ENCODE measurements at places on chromosomes 11 and 22. TPM values are rescaled to one million over a fixed set of nuclear protein-coding genes. Genes with fewer than 3 reads are reported as not detected.

Gene BTG4
- not detected for total RNA-seq

Gene TCF20
- 30.4 TPM for total RNA-seq

Gene OR52I2
- total RNA-seq = not detected

DNA sequence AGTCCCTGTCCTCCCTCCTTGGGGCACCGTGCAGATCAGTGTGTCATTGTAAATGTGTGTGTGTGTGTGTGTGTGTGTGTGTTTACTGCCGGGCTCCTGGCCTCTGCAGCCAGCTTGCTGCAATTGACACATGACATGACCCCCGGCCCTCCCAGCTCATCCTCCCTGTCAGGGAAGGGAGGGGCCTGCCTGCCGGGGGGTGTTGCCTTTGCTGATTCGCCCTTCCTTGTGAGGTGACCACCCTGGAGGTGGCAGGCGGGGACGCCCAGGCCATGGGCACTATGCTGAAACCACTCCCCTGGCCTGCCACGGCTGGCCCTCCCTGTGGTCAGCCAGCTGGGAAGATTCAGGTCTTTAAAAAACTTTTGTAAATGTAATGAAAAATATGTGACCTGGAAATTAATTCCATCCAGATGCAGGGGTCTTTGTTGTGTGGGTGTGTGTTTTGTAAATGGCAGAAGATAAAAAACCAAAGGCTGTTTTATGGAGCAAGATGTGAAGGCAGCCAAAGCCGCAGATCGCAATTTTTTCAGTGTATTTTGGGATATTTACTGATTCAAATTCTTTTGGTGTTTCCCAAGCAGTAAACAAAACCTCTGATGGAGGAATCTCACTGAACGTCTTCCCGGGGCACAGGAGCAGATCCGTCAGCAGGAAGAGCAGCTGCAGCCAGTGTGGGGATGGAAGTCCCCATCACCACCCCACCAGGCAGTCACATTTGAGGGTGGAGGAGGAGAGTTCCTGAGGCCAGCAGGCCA, 23.2 kb downstream of the SHISAL1 start:
- DNase-seq = no peak
- H3K4me1 ChIP-seq = peaks cover 12% of the 10 kb centered on the region
- no peak overlapping the region for H3K4me3 ChIP-seq
- H3K27ac ChIP-seq = no peak overlapping the region

GRCh38 chr22:50367778-50368500, 24.8 kb downstream of the PPP6R2 start:
- H3K27ac ChIP-seq = no peak overlapping the region
- peaks cover 30% of the 10 kb centered on the region for H3K4me1 ChIP-seq
- H3K36me3 ChIP-seq = peaks cover 6% of the 10 kb centered on the region
- DNase-seq = no peak
- no peaks in the 10 kb centered on the region for H3K27me3 ChIP-seq
- no peak overlapping the region for H3K4me3 ChIP-seq

DNA sequence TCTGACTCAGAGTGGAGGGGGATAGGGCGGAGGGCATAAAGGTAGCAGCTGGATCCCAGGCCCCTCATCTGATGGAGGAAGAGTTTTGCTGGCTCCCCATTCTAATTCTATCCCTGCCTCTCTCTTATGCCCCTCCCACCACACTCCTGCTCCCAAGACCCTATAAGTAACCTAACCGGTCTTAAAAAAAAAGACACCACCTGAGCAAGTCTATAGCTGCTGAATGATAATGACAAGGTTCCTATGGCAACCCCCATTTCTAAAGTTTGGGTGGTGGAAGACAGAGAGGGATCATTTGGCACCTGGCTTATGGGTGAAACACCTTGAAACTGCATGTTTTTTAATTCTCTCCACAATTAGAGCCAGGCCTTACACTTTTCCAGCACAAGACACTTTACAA, 69.6 kb downstream of the LARGE1 start:
- H3K4me3 ChIP-seq = no peak overlapping the region
- no peak overlapping the region for H3K27ac ChIP-seq
- H3K4me1 ChIP-seq = peaks cover 43% of the 10 kb centered on the region

DNA sequence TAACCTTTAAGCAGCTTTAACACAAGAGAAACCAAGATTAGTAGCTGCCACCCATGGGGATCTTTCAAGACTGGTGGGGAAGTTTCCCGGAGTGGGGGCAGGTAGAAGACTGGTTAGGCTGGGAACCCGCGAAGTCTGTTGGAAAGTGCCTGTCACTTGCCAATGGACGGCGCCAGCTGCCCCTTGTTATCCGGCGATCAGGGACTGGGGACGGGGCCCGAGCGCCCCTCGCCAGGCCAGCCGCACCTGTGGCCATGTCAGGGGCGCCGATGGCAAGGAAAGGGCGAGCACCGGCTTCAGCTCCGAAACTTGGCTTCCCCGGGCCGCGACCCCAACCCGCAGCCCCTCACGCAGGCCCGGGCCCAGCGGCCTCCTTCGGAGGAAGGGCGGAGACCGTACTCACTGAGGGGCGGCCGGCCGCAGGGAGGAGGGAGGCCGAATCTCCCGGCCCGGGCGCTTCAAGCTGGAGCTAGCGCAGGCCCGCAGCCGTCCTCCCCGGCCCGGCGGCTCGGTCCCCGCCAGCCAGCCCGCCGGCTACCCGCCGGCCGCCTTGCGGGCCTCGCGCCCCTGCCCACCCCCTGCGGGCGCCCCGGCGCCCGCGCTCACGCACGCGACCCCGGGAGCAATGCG, 539 bp downstream of the EIF4ENIF1 start:
- H3K36me3 ChIP-seq = peaks cover 4% of the 10 kb centered on the region
- peak overlapping the region; percentile 62 for H3K27ac ChIP-seq
- DNase-seq = no peak
- H3K4me1 ChIP-seq = peaks cover 31% of the 10 kb centered on the region
- peak overlapping the region; percentile 89 for H3K4me3 ChIP-seq

GRCh38 chr22:48899523-48900326, 927.9 kb downstream of the BRD1 start:
- DNase-seq = no peak
- no peak overlapping the region for H3K4me3 ChIP-seq
- H3K36me3 ChIP-seq = 0 out of 2 replicates have a peak, but pooled peaks cover 4% of the 10 kb centered on the region
- no peaks in the 10 kb centered on the region for H3K27me3 ChIP-seq
- H3K27ac ChIP-seq = no peak overlapping the region

DNA sequence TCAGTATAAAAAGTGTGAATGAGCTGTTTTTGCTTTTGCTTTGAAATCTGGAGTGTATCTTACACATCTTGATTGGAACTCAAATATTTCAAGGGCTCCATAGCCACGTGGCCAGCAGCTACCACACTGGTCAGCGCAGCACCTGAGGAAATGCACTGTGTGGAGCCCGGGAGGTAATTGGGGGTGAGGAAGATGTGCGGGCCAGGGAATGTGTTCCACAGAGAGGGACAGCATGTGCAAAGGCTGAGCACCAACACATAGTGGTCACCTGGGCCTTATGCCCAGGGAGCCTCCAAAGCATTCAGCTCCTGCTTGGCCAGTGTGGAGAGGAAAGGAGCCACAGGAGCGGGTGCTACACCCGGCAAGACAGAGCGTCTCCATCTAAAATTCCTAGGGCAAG, 20.8 kb downstream of the RELT start:
- no peaks in the 10 kb centered on the region for H3K36me3 ChIP-seq
- DNase-seq = no peak
- no peak overlapping the region for H3K4me3 ChIP-seq
- peaks cover 32% of the 10 kb centered on the region for H3K4me1 ChIP-seq
- no peak overlapping the region for H3K27ac ChIP-seq
- H3K27me3 ChIP-seq = peaks cover 11% of the 10 kb centered on the region

GRCh38 chr11:12359761-12360160, 17.6 kb upstream of the PARVA start:
- DNase-seq = peak; percentile 25
- no peaks in the 10 kb centered on the region for H3K36me3 ChIP-seq
- H3K4me3 ChIP-seq = no peak overlapping the region
- H3K27ac ChIP-seq = no peak overlapping the region

DNA sequence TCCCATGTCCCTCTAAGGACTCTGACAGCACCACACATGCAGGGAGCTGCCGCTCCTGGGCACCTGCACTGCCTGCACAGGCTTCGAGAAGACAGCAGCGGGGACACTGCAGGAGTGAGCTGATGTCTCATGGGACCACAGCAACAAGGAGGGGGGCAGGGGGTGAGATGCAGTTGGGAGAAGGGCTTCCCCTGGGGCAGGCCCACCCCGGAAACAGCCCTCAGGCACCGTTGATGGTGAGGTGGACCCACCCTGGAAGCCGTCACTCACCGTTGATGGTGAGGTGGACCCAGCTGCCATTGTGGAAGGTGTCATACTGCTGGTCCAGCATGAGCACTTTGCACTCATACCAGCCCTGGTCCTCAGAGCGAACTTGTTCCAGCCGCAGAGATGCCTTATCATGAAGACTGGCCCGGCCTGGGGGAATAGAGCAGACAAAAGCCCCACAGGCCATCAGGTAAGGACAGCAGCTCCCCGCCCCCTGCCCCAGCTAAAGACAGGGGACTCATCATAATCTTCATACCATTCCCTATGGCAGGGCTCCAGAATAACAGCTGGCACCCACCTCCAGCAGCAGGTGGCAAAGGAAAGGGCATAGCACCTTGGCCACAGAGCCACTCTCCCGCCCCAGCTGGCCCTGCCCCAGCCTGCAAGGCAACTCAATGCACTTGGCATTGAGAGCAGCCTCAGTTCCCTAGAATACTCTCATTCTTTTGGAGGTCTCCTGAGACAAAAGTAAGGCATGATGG, 12.6 kb downstream of the IGSF9B start:
- DNase-seq = no peak
- no peaks in the 10 kb centered on the region for H3K4me1 ChIP-seq
- H3K27me3 ChIP-seq = peaks cover 18% of the 10 kb centered on the region
- no peak overlapping the region for H3K27ac ChIP-seq

DNA sequence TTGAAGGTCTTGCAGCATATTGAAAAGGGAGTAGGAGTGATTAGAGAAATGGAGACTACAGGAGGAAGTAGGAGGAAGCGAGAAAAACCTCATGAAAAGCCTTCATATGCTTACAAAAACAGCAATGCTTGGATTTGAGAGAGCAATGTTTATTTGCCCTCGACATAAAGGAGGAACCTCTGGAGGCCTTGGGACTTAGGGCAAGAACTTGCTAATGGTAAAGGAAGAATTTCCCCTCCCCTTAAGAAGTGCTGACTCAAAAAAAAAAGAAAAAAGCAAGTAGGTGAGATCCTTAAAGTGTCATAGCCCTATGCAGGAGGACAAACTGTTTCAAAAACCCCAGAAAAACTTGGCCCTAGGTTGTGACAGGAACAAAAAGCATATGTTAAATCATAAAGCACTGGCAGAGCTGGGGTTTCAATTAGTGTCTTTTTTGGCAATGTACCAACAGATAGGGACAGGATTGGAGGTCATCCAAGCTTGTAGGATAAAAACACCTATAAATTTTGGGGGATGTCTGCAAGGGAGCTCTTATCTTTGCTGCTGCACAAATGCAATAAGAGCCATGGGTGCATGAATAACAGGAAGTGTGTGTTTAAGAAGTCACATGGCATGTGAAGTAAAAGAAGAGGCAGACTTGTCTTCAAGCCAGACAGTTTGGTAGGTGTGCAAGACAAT, 4.9 kb downstream of the GLYAT start:
- H3K27ac ChIP-seq = no peak overlapping the region
- no peak for DNase-seq
- H3K4me3 ChIP-seq = no peak overlapping the region
- H3K36me3 ChIP-seq = no peaks in the 10 kb centered on the region
- H3K27me3 ChIP-seq = peaks cover 3% of the 10 kb centered on the region

DNA sequence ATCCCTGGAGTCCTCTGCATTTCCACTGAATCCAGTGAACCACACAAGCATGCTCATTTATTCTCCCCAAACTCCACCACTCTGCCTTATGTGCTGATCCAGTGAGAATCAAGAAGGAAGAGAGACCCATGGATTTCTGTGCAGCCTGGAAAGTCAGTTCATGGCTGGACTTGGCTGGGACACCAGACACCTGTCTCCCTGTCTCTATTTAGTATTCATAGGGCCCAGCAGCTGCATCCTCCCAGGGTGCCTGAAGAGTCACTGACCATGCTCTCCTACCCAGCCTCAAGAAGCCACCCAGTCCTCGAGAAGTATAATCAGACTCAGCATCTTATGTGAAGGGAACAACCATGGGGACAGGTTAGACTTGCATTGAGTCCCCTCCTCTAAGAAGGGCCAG, 83.2 kb downstream of the ZNF280B start:
- no peak for DNase-seq
- H3K27me3 ChIP-seq = peaks cover 29% of the 10 kb centered on the region
- H3K36me3 ChIP-seq = no peaks in the 10 kb centered on the region
- H3K4me1 ChIP-seq = no peaks in the 10 kb centered on the region
- H3K4me3 ChIP-seq = no peak overlapping the region
- H3K27ac ChIP-seq = no peak overlapping the region

DNA sequence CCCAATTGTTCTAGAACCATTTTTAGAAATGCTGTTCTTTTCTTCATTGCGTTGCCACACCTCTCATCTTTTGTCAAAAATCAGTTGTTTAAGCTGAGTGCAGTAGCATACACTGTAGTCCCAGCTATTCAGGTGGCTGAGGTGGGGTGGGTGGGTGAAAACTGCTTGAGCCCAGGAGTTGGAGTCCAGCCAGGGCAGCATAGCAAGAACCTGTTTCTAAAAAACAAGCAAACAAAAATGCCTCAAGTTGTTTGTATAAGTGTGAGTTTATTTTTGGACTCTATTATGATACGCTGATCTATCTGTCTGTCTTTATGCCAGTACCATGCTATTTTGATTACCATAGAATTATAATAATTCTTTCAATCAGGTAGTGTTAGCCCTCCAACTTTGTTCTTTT, 62.5 kb upstream of the RRM1 start:
- no peak overlapping the region for H3K27ac ChIP-seq
- H3K36me3 ChIP-seq = peaks cover 4% of the 10 kb centered on the region
- H3K4me3 ChIP-seq = no peak overlapping the region

GRCh38 chr11:46918788-46919513, 601 bp upstream of the LRP4 start:
- no peak for DNase-seq
- no peaks in the 10 kb centered on the region for H3K36me3 ChIP-seq
- H3K4me3 ChIP-seq = peak overlapping the region; percentile 80
- peaks cover 56% of the 10 kb centered on the region for H3K4me1 ChIP-seq
- peak overlapping the region; percentile 91 for H3K27ac ChIP-seq

DNA sequence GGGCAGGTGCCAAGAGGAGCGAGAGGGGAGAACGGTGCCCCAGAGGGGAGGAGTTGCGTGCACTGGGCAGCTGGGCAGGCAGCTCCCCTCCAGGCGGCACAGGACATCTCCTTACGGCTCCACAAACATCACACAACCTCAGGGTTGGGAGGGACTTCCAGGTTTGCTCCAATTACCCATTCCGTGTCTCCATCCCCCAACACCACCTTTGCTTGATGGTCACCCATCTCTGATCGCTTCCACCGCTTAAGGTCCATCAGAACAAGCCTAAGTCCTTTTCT, 14.5 kb upstream of the TP53AIP1 start:
- H3K4me1 ChIP-seq = peaks cover 10% of the 10 kb centered on the region
- H3K27me3 ChIP-seq = peaks cover 10% of the 10 kb centered on the region
- DNase-seq = no peak
- no peaks in the 10 kb centered on the region for H3K36me3 ChIP-seq
- no peak overlapping the region for H3K27ac ChIP-seq
- no peak overlapping the region for H3K4me3 ChIP-seq

DNA sequence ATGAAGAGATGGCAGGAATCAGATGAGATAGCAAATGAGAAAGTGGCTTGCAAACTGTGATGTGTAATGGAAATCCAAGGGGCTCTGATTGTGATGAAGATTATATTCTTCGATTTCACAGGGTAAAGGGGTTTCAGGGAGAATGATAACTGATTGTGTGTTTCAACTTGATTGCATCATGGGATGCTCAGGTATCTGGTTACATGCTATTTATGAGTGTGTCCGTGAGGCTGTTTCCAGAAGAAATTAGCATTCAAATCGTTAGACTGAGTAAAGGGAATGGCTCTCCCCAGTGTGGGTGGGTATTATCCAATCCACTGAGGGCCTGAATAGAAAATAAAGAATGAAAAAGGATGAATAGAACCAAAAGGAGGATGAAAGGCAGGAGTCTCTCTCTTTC, 278.7 kb upstream of the LARGE1 start:
- no peaks in the 10 kb centered on the region for H3K4me1 ChIP-seq
- DNase-seq = no peak
- no peaks in the 10 kb centered on the region for H3K27me3 ChIP-seq
- no peak overlapping the region for H3K27ac ChIP-seq

All from HFFc6 (cell line).